ENCODE measurements at places on chromosomes 1 and 21.
A peak's percentile ranks its signal among the peaks of the same experiment; 100 is the strongest.

- no peak for DNase-seq
These were observed 101.8 kb downstream of the CLIC6 start for GRCh38 chr21:34770576-34770975.

DNA sequence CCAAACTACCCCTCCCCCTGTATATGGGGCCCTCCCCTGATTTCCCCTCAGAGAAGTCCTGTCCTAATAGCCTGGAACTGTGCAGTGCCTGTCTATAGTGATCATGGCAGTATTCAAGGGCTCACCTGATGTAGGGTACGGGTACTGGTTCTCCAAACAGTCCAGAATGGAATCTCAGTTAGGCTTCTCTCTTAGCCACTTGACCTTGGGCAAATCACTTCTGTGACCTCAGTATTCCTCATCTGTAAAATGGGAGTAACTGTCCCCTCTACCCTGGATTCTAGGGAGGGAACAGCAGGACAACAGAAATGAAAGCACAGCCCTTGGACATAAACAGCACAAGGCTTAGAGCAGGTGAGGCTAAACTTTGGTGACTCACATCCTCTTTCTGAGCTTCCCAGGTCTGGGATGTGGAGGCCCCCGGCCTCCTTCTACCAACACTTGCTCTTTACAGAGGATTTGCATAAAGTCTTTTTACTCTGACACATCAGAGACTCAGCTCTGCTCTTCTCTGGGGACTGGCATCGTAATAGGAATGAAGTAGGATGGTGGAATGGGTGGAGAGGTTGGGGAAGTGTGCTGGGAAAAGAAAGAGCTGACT, 20.0 kb upstream of the PDZK1IP1 start:
- DNase-seq, result no peak

DNA sequence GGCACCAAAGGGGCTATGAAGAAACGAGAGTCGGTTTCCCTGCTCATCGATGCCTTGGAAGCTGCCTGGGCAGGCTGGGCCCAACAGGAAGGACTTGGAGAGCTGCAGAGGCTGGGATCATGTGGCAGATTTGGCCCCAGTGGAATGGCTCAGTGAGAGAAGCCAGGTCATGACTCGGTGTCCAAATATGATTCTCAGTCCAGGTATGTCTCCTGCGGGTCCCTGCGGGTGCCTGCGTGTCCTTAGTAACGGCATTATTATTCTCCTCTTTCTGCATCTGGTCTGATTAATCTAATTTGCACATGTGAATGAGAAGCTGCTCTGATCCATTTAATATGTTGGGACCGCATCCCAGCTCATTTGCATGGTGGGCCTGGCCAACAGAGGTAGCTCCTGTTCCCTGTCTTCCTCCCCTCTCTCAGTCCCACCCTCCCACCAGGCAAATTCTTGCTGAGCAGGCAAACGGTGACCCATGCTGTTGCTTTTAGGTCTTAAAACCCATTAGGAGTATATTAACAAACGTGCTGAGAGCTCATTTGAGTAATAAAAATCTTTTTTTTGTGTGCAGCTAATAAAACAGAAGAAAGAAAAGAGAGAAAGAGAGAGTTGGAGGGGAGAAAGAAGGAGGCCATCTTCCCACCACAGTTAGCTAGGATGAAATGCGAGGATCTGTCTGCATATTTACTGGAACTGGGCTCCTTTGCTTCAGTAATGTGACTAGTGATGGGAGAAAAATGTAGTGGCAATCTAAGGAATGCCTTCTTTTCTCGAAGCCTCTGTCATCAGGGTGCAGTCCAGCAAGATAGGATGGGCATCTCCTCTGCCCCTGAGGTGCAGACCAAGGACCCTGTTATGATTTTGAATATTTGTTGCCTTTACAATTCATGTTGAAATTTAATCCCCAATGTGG, 133.5 kb downstream of the HMGB4 start:
- DNase-seq, result no peak

DNA sequence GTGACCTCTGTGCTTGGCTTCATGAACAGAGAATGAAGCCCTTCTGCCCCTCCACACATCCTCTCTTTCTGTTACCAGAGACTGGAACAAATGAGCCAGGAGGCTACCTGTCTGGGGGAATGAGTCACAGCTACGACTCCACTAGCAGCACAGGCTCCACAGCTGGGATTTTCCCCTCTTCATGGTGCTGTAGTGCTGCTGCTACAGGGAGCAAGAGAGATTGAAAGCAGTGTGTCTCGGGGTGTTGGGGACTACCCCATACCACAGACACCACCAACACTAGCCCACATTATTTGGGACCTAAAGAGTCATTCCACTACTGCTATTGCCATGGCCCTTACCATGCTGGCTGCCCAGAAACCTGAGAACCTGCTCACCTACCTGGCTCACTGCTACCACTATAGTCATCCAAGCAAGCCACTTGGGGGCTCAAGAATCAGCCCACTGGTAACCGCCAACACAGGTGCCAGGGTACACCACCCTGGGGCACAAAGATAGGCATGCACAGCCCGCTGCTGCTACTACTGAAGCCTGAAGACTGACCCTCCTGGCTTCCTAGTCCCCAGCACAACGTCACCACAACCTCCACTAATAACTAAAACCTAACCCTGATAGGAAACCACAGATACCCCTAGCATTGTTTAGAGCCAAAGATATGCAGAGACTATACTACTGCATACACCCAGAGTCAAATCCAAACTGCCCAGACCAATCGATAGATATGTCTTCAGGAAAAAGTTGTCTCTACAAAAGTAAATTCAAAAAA, 17.7 kb downstream of the CD1E start:
- DNase-seq, result no peak

- DNase-seq, result no peak
These were observed 3.9 kb downstream of the PSMB2 start for GRCh38 chr1:35637401-35637809.

DNA sequence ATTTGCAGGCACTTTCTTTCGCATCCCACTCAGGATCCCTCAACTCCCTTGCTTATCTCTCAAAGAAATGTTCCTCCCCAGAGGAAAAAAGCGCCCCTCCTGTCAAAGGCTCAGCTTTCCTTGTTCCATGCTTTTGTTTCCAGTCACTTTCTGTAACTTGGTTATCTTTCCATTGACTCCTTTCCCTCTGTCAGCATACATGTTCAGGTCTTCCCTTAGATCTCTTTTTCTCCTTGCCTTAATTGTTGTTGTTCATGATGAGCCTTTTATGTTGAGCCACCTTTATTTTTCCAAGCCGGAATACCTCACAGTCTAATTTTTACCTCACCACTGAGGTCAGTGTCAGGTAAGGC, 46.5 kb upstream of the PODN start:
- DNase-seq, result no peak

GRCh38 chr1:6334261-6334993, 59.1 kb downstream of the ACOT7 start:
- no peak for DNase-seq

DNA sequence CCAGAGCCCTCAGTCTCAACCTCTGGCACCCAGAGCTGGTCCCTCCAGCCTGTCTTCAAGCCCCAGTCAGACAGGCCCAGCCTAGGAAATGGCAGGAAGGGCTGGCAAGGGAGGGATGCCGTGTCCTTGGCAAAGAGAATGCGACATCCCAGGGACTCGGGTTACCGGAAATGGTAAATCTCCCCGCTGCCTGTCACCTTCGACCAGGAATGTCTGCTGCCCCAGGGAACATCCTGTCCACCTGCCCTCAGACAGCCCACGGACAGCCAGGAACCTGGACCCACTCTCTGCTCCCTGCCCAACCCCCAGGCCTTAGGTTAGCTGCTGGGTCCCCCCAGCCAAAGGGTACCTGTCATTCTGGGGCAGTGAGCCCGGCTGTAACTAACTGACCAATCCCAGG, 23.9 kb downstream of the HSPG2 start:
- no peak for DNase-seq

- DNase-seq, result no peak
These were observed 16.0 kb downstream of the MIIP start for GRCh38 chr1:12035312-12035711.

DNA sequence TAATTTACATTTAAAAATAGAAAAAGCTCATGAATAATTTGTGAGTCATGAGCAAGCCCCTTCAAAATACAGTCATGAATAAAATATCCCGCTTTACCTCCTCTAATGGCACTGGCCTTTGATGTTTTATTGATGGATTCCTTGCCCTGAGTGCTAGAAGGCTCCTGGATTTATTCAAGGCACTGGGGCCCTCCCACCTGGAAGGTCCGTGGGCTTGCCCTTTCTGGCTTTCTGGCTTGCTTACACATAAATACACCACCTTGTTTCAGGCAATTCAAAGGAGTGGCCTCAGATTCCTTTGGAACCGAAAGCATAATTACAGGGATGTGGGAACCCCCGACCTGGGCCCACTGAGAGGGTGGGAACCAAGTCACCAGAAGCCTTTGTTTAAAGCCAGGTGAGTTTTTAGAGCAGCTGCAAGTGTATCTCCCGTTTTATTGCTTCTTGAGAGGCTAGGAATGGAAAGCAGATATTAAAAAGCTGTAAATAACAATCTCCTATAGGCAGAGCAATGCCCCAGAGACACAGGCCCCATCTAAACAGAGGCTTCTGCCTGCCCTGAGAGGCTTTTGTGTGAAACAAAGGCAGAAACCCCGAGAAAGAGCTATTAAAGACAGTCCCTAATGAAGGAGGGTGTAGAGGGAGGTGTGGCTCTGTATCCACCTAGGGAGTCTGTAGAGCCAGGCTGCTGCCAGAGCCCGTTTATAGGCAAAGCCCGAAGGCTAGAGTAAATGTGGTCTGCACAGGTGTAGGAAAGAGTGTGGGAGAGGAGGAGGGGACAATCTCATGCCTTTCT, 126.4 kb downstream of the FAM78B start:
- DNase-seq, result no peak

GRCh38 chr1:109492779-109493178, 1.1 kb upstream of the CYB561D1 start:
- no peak for DNase-seq

DNA sequence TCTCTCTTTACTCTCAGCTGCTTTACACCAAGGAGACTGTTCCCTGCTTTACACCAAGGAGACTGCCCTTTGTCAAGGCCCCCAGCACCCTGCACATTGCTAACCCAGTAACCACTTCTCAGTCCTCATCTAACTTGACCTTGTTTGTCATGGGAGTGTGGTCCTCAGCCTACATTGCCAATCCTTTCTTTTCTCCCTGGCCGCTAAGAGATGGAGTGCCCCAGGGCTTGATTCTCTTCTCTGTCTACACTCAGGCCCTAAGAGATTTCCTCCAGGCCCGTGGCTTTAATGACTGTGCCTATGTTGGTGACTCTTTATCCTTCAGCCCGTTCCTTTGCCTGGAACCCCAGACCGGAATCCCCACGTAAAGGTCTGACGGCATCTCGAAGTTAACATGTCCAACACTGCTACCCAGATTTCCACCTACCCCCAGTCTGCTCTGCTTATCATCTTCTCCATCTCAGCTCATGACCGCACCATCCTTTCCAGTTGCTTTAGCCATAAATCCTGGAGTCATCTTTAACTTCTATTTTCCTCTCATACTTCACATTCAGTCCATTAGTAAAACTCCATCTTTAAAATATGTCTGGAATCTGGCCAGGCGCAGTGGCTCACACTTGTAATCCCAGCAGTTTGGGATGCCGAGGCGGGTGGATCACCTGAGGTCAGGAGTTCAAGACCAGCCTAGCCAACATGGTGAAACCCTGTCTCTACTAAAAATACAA, 9.5 kb upstream of the SEMA4A start:
- DNase-seq, result no peak

- no peak for DNase-seq
These were observed 3.7 kb upstream of the FNDC7 start for GRCh38 chr1:108708691-108709660.

GRCh38 chr1:197041486-197042353, 25.3 kb downstream of the F13B start:
- DNase-seq, result no peak

GRCh38 chr1:107831921-107832320, 133.1 kb downstream of the VAV3 start:
- no peak for DNase-seq

- DNase-seq, result no peak
These were observed 272.2 kb downstream of the LMO4 start for GRCh38 chr1:87600854-87601253.

DNA sequence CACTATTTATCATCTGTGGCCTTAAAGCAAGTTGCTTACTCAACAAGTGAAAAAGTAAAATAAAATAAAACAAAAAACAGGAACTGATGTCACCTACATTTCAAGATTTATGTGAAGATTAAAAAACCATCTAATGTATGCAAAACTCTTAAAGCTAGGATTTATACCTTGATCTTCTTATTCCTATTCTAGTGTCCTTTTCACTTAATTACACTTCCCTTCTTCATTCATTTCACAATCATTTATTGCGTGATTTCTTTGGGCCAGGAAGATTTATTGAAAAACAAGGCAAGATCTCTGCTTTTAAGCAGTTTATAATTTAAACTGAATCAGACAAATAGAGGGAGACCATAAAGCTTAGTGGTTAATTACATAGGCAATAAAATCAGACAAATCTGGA, 18.6 kb downstream of the PTGER3 start:
- DNase-seq, result no peak

GRCh38 chr1:58968360-58968952, 184.6 kb upstream of the JUN start:
- DNase-seq, result no peak

GRCh38 chr1:150018165-150018564, 7.6 kb upstream of the OTUD7B start:
- DNase-seq, result no peak

GRCh38 chr1:65812065-65812464, 19.4 kb downstream of the PDE4B start:
- peak; percentile 30 for DNase-seq

DNA sequence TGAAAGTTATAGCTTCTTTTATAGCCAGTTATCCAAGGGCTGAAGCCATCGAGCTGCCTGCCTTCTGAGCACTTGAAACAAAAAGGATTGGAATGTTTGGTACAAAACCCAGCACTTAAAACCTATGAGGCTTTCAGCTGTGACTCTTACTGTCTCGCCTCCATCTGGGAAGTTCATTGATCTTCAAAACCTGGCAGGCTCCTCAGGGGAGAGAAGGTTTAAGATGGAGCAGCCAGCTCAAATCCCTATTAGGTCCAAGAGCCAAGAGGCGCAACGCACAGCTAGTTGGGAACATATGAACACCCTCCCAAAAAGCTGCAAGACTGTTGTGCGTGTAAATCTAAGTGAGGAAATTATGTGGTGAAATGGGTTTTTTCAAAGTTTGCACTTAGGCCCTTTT, 33.4 kb downstream of the BACE2 start:
- DNase-seq, result no peak

- DNase-seq, result no peak
These were observed 37.5 kb downstream of the ELAPOR1 start for GRCh38 chr1:109151146-109151990.
